Activated T-helper 1 cell treated with anti-CD3 and anti-CD28 coated beads, Interleukin-12 subunit alpha, Interleukin-12 subunit beta, Interleukin-2, Interleukin-4 antibody, amounts not matched to agents 30 ng/mL and 10 ng/mL and 1 ng/mL, durations not matched to agents 14 hours and 24 hours and 36 hours (primary cell): ENCODE measurements at places on chromosomes 5 and 9. TPM values are rescaled to one million over a fixed set of nuclear protein-coding genes. Genes with fewer than 3 reads are reported as not detected.

DNA sequence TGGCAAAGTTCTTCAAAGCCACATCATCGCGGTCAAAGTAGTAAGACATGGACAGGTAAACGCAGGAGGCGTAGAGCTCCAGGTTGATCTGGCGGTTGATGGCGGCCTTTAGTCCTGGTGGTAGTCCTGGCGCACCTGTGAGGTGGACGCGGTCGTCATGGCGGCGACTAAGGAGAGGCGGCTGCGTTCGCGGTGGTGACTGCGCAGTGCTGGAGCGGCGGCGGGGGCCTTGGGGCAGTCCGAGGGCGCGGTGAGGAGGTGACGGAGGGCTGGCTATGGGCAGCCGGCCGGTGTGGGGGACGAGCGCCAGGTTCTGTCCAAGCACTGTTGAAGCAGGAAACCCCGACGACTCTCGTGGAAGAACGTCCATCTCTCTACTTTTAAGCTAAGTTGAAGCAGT, 136.8 kb downstream of the BASP1 start:
- DNase-seq = no peak

Gene TRIM36
- total RNA-seq = not detected in 2 replicates

DNA sequence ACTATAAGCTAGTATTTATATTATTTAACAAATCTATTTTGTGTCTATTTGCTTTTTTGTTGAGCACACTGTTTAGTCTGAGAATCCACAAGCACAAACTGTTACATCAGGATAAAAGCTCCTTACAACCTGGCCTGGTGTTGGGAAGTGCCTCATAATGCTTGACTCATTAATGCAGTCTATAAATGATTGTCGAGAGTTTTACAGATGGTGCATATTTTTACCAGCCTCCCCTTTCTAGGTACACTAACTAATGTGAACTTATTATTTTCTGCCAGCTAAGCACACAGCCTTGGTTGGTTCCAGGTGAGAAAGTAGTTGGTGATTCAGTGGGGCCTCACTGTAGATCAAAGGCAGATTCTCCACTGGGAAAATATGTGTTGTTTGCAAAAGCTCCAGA, 151.0 kb upstream of the ADAMTS16 start:
- no peak for DNase-seq

DNA sequence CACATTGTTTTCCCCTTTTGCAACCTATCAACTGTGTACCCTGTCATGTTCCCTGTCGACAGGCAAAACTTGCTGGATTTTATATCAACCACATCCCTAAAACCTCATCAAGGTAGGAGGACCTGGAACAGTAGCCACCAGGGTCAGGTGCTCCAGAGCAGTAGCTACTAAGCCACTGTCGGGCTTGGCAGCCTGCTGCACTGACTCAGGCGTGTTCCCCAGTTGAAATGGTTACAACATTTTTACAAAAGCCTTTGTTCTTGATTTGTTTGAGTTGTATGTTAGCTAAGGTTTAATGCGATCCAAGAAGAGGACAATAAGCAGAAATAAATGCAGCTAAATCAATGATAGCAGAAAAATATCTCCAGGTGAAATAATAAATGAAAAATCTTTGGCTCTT, 407.4 kb upstream of the TLE4 start:
- no peak for DNase-seq

DNA sequence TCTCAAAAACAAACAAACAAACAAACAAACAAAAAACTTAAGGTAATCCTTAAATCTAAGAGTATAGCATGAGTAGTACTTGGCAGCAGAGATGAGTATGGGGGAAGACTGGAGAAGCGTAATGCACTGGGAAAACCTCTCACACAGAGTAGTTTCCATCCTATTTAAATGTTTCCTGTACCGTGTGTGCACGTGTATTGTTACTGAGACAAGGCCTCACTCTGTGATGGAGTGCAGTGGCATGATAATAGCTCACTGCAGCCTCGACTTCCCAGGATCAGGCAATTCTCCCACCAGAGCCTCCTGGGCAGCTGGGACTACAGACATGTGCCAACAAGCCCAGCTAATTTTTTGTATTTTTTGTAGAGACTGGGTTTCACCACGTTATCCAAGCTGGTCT, 2.9 kb downstream of the UIMC1 start:
- no peak for DNase-seq

Gene PPP6C
- total RNA-seq = 47.2 and 50.8 TPM in 2 replicates

DNA sequence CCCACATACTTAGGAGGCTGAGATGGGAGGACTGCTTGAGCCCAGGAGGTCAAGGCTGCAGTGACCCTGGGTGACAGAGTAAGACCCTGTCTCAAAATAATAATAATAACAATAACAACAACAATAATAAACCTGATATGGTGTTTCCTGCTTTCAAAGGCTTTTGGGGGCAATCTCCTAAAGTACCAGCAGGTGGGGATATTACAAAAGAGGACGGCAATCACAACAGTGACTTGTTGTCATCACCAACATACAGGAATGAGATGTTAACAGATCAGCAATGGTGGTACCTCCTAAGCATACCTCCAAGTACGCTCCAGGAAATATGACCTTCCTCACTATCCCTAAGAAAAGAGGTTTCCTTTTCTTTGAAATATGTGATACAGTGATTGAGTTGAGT, 91.1 kb upstream of the RNF180 start:
- no peak for DNase-seq

Gene MCC
- 0.88 and 1.3 TPM in 2 replicates for total RNA-seq

- no peak for DNase-seq
These were observed 69.4 kb upstream of the MEF2C start for GRCh38 chr5:88952344-88952743.

GRCh38 chr5:159854916-159855315, 61.4 kb upstream of the ADRA1B start:
- no peak for DNase-seq

DNA sequence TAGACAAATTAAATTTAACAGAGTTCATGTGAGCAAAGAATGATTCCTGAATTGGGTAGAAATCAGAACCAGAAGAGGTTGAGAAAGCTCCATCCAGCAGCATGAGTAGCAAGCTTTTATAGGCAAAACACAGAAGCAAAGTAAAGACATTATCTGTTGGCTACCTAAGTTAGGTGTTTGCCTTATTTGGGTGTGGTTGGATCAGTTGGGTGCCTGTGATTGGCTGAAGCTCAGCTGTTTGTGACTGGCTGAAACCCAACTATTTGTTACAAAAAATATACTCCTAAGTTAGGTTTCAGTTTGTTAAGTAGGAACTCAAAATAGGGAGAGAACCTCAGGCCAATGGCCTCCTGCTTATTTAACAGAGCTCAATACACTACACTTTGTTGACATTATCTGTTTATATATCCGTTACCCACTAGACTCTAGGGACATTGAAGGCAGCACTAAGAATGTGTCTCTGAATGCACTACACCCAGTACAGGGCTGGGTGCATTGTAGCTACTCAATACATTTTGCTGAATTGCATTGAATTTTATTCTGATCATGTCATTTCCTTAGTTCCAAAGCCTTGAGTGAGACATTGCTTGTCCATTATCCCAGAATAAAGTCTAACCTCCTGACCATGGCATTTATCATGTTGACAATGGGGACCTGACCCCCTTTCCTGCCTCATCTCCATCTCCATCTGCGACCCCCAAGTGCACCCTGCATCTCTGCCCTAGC, 98.7 kb downstream of the CCDC192 start:
- DNase-seq = no peak

- no peak for DNase-seq
These were observed 10.4 kb downstream of the DNAH5 start for GRCh38 chr5:13934125-13934524.

- no peak for DNase-seq
These were observed 67.8 kb downstream of the TMEM167A start for GRCh38 chr5:83009408-83009807.
